ENCODE measurements at places on chromosomes 13 and 19.

- DNase-seq = peak; percentile 94
Measured at GRCh38 chr19:52369559-52370340, at the start of gene ZNF880. ZNF880 (plus strand) TSS chr19:52369923; CDS start chr19:52369966, 43 bp downstream.

DNA sequence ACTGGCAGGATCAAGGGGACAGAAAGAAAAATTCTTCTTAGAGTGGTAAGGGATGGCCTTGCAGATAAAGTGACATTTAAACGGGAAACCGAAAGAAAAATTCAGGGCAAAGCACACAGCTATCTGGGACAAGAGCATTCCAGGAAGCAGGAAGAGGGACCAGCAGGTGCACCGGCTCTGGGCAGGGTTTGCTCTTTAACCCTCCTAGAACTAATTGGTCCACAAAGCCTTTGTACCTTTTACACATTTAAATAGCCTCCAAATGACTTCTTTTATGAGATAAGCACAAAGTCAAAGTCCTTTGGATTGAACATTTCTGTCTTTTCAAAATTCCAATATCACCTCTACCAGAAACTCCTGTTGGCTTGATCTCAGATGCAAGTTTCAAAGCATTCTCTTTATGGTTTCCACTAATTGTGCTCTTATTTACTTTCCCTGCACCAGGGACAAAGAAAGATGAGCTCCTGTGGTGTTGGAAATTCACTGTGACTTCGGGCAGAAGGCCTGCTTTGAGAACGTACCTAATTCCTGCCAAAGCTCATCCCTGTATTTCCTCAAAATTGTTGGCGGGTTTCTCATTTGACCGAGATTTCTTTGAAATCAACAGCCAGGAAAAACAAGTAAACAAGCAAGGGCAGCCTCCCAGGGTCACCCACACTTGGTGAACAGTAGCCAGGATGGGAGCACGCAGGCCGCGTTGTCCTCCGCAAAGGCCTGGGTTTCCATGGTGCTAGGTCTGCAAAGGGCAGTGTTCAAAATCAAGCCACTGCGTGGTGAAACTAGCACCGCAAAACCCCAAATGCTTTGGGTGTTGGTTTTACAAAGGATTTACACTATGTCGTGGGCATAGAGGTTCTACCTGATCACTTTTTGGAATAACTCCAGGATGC is 98.6 kb downstream of the IRS2 start:
- peak; percentile 84 for DNase-seq

DNA sequence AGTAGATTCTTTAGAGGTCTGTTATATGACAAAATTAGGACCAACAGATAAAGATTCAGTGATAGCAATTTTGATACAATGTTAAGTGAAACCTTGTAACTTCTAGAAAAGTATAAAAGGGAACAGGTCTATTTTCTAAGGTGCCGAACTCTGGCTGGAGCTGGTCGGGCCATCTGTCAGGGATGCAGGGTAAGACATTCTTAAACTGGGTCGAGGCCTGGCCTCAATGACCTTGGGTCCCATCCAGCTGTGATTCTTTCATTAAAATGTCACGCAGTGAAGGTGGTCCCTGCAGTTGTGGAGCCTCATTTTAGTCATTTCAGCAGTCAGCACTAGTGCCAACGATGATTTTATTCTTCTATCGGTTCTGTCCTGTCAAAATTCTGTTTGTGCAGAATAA is 271.9 kb upstream of the SPRY2 start:
- DNase-seq = no peak

DNA sequence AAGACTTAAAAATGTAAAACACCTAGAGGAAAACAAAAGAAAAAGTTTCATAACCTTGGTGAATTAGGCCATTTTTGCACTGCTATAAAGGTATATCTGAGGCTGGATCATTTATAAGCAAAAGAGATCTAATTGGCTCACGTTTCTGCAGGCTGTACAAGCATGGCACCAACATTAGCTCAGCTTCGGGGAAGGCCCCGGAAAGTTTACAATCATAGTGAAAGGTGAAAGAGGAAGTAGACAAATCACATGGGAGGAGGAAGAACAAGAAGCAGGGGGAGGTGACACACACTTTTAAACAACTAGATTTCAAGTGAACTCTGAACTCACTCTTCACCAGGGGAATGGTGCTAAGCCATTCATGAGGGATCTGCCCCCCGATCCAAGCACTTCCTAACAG is 1358.5 kb upstream of the PCDH9 start:
- DNase-seq = no peak

- DNase-seq = peak; percentile 57
Measured at GRCh38 chr19:41407271-41407670, 9.7 kb downstream of the BCKDHA start.

GRCh38 chr13:40974460-40975407 is 44.4 kb downstream of the ELF1 start:
- DNase-seq = no peak
